ENCODE measurements at places on chromosomes 11 and 22.

DNA sequence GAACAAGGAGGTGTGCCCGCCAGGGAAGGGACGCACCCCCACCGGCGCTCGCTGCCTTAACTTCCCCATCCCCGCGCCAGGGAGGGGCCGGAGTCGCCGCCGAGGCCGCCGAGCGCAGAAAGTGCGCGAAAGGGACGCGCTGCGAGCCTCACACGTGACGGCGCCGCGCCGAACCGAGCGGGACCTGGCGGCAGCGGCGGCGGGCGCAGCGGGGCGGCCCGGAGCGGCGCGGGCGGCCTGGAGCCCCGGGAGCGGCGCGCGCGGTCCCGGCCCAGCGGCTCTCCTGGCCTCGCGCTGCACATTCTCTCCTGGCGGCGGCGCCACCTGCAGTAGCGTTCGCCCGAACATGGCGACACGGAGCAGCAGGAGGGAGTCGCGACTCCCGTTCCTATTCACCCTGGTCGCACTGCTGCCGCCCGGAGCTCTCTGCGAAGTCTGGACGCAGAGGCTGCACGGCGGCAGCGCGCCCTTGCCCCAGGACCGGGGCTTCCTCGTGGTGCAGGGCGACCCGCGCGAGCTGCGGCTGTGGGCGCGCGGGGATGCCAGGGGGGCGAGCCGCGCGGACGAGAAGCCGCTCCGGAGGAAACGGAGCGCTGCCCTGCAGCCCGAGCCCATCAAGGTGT lies at the start of gene SORL1:
Gene SORL1, plus strand, starts transcription at position 329 of the 623 bp plus-strand sequence. Its CDS starts 18 bp downstream, at position 347.
- peak; percentile 63 for DNase-seq

- DNase-seq: no peak
These were observed 2.8 kb downstream of the TSPAN32 start for GRCh38 chr11:2304506-2305139.

- DNase-seq: no peak
These were observed 13.1 kb downstream of the RCOR2 start for GRCh38 chr11:63903884-63904283.

DNA sequence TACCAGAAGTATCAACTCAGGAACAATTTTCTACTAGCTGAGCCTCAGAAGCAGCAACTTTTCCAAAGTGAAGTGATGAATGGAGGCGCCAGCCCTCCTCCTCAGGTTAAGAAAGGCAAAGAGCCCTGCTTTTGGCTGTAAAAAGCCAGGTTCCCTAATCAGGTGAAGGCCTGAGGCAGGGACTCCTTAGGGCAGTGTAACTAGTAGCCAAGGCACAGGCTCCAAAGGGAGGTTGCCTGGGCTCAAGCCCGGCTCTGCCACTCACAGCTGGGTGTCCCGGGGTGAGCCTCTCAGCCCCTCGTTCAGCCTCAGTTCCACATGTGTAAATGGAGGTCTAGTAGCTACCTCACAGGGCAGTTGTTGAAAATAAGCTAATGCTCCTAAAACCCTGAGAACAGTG lies 19.5 kb downstream of the TSKU start:
- DNase-seq: no peak

- DNase-seq: no peak
These were observed 35.1 kb downstream of the CAPN1 start for GRCh38 chr11:65216830-65217229.

DNA sequence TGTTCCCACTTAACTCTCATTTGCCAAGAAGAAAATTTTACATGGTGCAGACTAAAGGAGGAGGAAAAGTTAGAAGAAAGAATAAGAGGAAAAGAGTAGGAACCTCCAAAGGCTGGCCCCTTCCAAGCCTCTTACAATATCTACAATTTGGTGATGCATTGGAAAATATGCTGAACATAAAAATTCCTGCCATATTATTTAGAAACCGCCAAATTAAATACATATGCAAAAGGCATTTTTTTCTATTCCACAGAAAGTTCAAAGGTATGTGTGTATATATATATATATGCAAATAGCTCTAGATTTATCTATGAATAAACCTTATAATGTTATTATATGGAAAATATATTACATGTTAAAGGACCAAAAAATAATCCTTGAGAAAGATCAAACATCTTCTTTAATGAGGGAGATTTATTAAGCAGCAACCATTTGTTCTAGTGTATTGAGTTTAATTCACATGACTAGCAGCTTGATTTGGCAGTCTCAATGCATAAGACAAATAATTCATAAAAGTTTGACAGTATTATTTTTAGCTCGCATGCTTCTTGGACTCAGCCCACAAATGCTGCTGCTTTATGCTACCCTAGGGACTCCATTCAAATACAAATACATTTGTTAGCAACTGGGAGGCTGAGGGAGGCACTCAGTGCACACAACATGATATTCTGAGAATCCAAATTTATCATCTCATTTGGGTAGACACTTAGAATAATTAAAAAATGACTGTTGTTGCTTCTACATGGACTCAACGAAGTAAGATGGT lies 184.9 kb downstream of the SBF2 start:
- DNase-seq: no peak

- no peak for DNase-seq
These were observed 1391.3 kb downstream of the TBC1D22A start for GRCh38 chr22:48153726-48154125.

DNA sequence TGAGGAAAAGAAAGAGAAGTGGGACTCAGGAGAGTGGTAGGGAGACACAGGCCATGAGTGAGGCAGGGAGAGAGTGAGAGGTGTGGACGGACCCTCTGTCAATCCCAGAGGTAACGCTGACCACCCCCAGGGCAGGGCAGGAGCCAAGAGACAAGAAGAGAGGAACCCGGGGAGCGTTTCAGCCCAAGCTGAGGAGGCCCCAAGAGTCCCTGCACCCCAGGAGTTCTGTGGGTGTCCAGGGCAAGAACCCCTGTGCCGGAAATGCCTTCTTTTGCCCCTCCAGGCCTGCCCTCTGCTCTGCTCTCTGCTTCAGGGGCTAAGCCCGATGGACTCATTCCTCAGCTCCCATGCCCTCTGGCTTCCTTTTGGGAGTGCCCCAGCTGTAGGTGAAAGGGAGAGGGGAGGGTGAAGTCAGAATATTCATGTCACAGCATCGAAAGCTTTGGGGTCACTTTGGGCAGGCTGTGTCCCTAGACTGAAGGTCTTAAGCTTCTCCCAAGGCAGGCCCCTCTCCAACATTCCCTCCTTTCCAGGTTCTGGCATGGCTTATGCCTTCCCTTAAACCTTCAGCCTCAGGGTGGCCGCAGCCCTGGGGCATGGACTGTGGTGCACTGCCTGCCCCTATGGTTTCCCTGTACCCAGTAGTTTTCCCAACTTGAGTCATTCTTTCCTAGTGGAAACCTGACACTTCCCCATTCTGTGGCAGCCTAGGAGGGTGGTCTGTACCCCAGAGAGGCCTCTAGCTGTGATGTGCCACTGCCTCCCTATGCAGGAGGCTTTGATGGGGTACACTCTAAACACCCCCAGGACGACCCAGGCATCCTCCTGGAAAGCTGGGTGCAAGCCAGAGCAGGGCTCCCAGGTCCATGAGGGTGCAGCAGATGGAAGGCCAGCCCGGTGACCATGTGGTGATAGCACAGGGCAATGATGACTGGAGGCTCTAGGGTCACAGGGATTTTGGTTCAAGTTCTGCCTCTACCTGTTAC lies 27.1 kb downstream of the MYEOV start:
- no peak for DNase-seq

DNA sequence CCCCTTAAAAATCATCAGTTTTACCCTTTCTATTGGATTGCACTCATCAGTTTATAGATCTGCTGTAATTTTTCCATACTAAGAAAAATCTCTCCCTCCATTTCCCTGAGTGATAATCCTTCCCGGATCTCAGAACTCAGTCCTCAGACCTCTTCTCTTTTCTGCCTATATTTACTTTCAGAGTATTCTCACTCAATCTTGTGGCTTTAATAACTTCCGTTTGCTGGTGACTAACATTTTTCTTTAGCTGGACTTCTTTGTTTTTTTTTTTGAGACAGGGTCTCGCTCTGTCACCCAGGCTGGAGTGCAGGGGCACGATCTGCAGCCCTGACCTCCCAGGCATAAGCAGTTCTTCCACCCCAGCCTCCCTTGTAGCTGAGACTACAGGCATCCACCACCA lies 10.4 kb downstream of the ATXN10 start:
- no peak for DNase-seq

GRCh38 chr11:59172345-59173079 lies 580 bp downstream of the DTX4 start:
- no peak for DNase-seq

GRCh38 chr11:34633990-34634693 lies 13.2 kb downstream of the EHF start:
- DNase-seq: no peak

- no peak for DNase-seq
These were observed 5.9 kb upstream of the RAC2 start for GRCh38 chr22:37249986-37250385.

GRCh38 chr11:3021125-3021524 lies 29.0 kb upstream of the NAP1L4 start:
- no peak for DNase-seq

DNA sequence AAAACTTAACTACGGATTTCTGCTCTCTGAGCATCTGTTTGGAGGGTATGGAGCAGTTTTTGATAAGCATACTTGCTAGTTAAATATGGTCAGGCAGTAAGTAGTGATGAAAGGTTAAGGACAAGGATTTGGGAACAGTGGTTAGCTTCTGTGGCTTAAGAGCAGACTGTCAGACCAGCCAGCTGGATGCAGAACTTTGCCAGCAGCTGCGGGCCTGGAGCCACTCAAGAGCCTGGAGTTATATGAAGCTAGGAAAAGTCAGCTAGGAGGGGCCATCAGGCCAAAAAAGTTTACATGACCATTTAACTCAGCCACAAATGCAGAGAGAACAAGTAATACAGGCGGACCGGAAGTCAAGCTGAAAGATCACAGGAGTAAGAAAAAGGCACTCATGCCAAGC lies 1817.7 kb downstream of the LRRC4C start:
- DNase-seq: no peak

DNA sequence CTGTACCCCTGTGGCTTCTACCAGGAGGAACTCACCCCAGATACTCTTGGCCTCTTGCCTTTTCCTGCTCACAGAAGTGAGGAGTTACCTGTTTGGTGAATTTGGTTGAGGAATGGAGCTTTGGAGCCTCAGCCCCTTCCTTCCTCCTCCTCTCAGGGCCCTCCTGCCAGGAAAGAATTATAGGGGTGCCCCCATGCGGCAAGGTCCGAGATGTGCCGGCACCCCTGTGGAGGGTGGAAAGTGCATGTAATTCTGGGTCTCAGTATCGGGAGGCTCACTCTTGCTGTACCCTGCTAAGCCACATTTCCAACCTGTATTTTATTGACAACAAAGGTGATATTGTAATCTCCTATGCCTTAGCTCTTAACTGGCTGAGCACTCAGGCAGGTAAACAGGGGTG lies 13.7 kb upstream of the IGSF22 start:
- no peak for DNase-seq

DNA sequence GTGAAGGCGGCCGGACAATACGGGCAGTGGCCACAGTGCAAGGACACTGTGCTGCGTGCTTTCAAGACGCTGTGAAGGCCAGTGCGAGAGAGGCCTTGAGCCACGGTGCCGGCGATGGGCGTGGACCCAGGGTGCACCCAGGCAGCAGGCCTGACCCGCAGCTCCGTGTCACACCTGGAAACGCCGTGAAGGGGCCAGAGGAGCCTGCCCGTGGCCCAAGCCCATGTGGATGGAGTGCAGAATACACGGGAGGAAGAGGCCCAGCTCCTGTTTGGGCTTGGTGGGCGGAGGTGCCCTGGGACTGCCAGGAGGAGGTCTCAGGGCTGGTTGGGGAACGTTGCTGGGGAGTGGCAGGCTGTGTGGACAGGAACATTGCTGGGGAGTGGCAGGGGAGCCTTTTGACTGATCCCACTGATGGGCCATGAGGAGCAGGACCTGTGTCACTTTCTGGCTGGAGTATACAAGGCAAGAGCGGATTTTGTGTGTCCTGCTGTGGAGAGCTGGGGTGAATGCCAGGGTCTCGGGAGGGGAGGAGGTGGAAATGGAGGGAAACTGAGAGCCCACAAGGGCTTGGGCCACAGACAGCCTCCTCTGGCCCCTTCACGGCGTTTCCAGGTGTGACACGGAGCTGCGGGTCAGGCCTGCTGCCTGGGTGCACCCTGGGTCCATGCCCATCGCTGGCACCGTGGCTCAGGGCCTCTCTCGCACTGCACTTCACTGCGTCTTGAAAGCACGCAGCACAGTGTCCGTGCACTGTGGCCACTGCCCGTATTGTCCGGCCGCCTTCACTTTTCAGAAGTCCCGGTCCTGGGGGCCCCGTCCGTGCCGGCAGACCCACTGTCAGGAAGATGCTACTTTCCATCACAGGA lies 925.4 kb downstream of the BRD1 start:
- no peak for DNase-seq

DNA sequence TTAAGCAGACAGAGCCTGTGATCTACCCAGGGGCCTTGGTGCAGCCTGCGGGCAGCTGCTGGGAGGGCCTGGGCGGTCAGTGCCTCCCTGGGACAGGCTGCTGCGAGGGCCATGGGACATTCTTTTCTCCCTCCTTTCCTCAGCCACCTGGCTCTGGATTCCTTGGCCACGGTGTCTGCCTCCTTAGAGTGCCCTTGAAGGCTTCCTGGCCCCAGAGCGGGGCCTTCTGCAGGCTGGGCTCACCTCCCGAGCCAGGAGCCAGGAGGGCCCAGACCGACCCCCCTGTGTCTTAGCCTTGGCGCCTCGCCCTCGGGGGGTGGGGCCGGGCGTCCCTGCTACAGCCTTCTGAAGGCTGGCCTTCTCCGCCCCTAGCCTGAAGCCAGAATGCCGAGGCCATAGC lies 231.2 kb downstream of the TBC1D22A start:
- DNase-seq: no peak

GRCh38 chr11:1218256-1218787 lies 4.5 kb upstream of the MUC5B start:
- DNase-seq: no peak

DNA sequence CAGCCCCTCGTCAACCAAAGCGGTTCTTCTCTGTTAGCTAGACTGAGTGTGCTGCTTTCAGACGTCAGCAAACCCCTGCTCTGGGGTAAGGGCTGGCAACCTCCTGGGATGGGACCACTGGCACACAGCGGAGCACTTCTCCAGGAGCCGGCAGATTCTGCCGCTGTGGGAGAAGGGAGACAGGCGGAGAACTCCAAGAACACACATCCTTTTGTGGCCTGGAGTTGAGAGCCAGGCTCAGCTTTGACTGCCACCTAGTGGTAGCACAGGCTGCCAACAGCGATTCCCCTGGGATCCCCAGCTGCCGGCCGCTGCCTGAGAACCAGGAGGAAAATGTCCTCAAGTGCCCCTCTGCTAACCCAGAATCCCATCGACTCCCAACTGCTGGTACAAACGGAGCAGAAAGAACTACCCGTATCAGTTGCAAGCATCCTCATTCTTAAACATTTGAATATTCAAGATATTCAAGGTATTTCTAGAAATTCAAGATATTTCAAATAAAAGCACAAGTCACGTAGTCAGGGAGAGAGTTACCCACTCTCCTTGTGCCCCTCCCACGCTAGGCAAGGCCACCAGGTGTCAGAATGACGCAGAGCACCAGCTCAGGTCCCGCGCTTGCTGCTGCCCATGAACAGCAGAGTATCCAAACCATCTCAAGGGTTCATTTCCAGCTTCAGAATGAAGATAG lies 4.9 kb downstream of the LTO1 start:
- DNase-seq: peak; percentile 34

DNA sequence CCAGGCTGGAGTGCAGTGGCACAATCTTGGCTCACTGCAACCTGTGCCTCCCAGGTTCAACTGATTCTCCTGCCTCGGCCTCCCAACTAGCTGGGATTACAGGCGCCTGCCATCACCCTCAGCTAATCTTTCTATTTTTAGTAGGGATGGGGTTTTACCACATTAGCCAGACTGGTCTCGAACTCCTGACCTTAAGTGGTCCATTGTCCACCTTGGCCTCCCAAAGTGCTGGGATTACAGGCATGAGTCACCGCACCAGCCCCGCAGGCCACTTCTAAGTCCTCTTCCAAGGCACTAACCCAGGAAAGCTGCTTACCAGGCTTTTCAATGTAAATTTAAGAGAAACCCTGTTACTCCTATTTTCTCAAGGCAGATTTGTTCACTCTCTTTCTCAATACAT lies 50.4 kb downstream of the DENND5A start:
- no peak for DNase-seq

All from T-helper 2 cell treated with Interferon-gamma antibody and Interleukin-4, amounts not matched to agents 5 μg/mL and 100 μg/mL, for 36 hours (primary cell).